ENCODE measurements at places on chromosomes 12 and 14.

- DNase-seq, result no peak
These were observed 115.6 kb upstream of the METAP2 start for GRCh38 chr12:95358111-95359083.

- DNase-seq, result no peak
These were observed 4.0 kb upstream of the SLC22A17 start for GRCh38 chr14:23356662-23357061.

GRCh38 chr14:51862860-51863259 lies 2.4 kb downstream of the GNG2 start:
- DNase-seq, result no peak

- no peak for DNase-seq
These were observed 12.2 kb downstream of the ORAI1 start for GRCh38 chr12:121638298-121639202.

- no peak for DNase-seq
These were observed 12.7 kb downstream of the PLBD2 start for GRCh38 chr12:113370923-113371682.

DNA sequence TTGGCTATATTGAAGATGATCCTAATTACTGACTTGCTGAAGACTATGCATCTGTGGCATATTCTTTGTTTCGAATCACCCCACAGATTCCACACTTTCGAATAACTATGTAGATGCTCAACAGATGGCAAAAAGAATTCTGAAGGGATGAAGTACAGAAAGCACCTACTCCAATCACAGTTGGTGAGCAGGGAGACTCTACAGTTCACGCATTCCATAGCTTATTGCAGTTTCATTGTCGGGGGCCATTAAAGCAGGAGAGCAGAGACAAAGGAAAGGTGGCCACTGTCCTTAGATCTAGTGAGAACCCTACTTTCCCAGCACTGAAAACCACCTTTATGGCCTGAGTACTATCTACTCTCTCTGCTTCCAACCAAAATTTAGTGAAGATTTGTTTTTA lies 191.9 kb downstream of the STXBP6 start:
- no peak for DNase-seq

DNA sequence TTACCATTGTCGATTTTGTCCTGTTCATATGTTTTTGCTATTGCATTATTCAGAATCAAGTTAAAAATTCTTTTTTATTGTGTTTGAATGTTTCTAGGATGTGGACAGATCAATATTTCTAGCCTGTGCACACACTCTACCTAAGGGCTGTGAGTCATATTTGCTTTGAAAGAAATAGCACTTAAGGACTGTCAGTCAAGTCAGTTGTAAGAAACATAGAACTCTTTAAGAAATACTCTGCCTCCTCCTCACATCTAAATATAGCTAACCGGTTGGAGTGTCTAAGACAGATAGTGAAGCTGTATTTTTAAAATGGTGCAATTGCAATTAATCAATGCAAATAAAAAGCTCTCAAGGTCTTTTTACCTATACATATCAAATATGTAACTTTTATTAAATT lies 17.9 kb upstream of the MGST1 start:
- no peak for DNase-seq

- DNase-seq, result no peak
These were observed 2.6 kb downstream of the TROAP start for GRCh38 chr12:49325606-49326005.

GRCh38 chr14:22432348-22432976 lies 156.6 kb downstream of the DAD1 start:
- no peak for DNase-seq

- DNase-seq, result no peak
These were observed 42.2 kb downstream of the ETNK1 start for GRCh38 chr12:22667122-22667521.

- DNase-seq, result no peak
These were observed 37.9 kb downstream of the SH2B3 start for GRCh38 chr12:111443586-111443985.

DNA sequence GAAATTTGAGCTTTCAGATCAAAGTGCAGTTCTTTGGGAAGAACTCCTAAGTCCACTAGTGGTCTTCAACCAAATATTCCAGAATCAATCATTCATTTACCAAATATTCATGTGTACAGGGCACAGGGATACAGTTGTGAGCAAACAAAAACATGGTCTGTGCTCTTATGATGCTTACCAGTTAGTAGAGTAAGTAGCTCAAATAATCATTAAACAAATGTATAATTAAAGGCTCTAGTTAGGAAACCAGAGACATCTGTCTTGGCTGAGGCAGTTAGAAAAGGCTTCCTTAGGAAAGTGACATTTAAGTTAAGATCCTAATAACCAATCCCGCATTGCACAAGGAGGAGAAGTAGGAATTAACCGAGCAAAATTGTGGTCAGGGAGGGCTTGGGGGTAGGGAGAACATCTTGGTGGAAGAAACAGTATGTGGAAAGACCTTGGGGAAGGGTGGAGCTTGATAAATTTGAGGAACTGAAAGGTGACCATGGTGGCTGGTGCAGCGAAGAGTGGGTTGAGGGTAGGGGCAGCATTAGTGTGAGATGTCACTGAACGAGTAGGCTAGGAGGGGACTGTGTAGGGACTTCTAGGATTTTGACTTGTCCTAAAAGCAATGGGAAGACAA lies 40.0 kb downstream of the PEBP1 start:
- peak; percentile 27 for DNase-seq

- no peak for DNase-seq
These were observed 6.3 kb downstream of the CLBA1 start for GRCh38 chr14:104991896-104992230.

GRCh38 chr12:21989819-21990412 lies 48.7 kb upstream of the ABCC9 start:
- no peak for DNase-seq

DNA sequence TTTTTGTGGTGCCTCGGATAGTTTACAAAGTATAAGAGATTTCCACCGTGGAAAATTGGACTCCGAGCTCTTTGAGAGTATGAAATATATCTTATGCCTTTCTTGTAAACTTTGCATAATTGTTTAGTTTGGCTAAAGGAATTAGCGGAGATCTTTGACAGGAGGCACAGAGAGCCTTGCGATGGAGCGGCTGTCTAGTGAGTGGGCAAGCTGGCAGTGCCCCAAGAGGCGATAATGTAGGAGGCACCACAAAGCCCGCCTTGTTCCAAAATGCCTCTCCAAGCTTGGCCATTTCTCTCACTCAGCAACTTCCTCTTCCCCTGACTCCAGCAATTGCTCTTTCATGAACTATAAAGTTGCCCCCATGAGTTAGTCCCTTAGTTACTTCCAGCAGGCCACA lies 270.1 kb upstream of the PRICKLE1 start:
- DNase-seq, result no peak

DNA sequence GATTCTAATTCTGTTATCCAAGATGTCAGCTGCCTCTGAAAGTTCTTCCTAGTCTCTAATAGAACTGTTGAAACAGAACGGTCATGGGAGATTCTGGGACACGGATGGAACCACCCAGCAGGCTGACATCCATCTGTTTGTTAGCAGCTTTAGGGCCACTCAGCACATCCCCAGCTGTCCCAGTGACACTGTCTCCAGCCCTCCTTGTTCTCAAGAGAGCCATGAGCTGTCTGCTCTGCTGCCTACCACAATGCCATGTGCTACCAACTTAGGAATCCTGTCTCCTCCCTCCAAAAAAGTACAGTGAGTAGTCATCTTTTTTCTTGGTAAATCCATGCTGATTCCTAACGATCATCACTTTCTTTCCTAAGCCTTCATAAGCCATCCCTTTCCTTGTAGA lies 130.5 kb downstream of the ZFP36L1 start:
- no peak for DNase-seq

DNA sequence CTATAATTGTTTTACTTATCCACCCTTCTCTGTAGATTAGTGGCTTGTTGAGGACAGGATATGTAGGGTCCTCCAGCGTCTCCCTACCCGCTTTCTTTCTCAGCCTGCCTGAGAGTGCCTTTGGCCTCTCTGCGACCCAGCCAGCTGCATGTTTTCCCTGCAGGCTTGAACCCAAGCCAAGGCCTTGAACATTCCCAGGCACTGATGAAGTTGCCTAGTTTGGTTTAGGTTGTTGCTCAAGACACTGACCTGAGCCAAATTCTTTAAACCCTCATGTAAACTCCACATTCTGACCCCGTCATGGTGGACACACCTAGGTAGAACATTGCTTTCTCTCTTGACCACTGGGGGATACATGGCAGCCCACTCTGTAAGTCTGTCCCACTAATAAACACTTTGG lies 33.4 kb upstream of the TXNRD1 start:
- DNase-seq, result no peak

GRCh38 chr12:71276541-71276940 lies 118.7 kb upstream of the TSPAN8 start:
- no peak for DNase-seq

- DNase-seq, result no peak
These were observed 230.4 kb downstream of the SPTSSA start for GRCh38 chr14:34231626-34232025.

GRCh38 chr14:45492876-45493275 lies 239.9 kb upstream of the MIS18BP1 start:
- DNase-seq, result no peak

- DNase-seq, result no peak
These were observed 139.4 kb upstream of the DIO2 start for GRCh38 chr14:80350707-80351106.

DNA sequence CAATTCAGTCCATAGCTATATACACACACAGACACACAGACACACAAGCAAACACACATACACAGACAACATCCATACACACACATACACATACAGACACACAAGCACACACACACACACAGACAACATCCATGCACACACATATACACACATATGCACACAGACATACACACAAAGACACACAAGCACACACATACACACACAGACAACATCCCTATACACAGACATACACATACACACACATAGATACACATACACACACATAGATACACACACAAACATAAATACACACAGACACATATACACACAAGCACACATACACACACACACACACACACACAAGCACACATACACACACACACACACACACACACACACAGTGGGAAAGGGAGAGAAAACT lies 254.8 kb downstream of the VRK1 start:
- DNase-seq, result no peak

- DNase-seq, result no peak
These were observed 63.8 kb upstream of the PLEKHG7 start for GRCh38 chr12:92639017-92639416.
